ENCODE measurements at places on chromosomes 2 and 18.

DNA sequence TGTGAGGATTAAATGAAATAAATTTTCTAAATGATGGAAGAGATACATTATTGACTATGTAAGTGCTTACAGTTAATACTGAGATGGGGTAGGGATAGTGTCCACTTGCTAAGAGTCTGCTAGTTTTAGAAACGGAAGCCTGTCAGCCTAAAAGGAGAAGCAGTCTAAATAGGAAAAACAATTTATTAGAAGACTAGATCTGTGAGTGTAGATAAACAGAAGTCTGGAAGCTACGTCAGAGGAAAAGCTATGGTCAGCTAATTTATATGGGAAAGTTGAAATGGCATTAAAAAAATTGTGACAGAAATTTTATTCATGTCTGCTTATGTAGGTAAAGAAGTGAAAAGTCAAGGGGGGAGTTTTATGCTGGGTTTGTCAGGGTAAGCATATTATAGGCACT is 1338.4 kb upstream of the CHAC2 start:
- no peak for DNase-seq

GRCh38 chr18:31225668-31226067 is 63.0 kb upstream of the DSC1 start:
- no peak for DNase-seq

DNA sequence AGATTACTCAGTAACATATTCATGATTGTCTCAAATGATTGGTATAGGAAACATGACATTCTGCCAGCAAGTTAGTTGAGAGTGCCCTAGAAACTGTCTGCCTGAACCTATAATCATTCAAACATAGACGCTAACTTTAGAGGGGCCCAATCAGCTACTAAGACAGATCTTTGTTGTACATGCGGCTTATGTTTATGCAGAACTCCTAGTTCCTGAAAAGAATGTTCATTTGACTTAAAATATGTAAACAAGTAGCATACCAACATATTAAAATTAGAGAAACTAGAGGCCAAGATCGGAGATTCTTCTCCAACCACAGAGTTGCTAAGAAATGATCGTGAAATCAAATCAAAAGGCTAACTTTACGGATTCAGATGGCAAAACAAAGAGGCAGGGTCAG is 4.2 kb upstream of the METAP1D start:
- no peak for DNase-seq

GRCh38 chr2:43764086-43764705 is 9.6 kb upstream of the DYNC2LI1 start:
- DNase-seq: no peak

GRCh38 chr2:45675263-45675812 is 23.9 kb downstream of the PRKCE start:
- DNase-seq: no peak
